Heart left ventricle (tissue), 16 donors: ENCODE measurements at places on chromosomes 4 and X.

GRCh38 chrX:39845233-39845632 lies 252.5 kb downstream of the BCOR start:
- no peaks in the 10 kb centered on the region for H3K36me3 ChIP-seq
- H3K27me3 ChIP-seq: no peaks in the 10 kb centered on the region
- H3K27ac ChIP-seq: no peak overlapping the region
- no peaks in the 10 kb centered on the region for H3K4me1 ChIP-seq

DNA sequence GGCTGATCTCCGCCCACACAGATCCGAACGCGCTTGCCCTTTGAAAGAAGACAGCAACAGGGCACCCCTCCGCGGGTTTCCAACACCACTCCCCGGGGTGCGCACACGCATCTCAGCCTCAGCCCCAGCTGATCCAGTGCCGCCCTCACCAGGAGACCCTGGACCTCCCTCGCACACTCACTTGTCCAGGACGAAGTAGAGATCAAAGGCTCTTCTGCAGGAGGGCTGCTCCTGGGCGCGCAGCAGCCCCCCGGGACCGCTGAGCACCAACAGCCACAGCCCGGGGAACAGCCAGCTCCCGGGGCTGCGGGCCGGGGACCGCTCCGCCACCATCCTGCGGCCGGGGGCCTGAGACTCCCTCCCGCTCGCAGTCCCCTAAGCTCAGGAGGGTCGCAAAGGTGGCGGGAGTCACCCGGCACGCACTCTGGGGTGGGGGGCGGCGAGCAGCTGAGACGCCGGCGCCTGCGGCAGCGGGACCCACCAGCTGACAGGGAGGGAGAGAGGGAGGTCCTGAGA lies 743 bp downstream of the ANTXR2 start:
- H3K36me3 ChIP-seq: no peaks in the 10 kb centered on the region
- H3K27ac ChIP-seq: peak overlapping the region; percentile 99
- H3K4me3 ChIP-seq: peak overlapping the region; percentile 94
- peak; percentile 66 for DNase-seq
- H3K4me1 ChIP-seq: peaks cover 30% of the 10 kb centered on the region
- H3K27me3 ChIP-seq: no peaks in the 10 kb centered on the region

DNA sequence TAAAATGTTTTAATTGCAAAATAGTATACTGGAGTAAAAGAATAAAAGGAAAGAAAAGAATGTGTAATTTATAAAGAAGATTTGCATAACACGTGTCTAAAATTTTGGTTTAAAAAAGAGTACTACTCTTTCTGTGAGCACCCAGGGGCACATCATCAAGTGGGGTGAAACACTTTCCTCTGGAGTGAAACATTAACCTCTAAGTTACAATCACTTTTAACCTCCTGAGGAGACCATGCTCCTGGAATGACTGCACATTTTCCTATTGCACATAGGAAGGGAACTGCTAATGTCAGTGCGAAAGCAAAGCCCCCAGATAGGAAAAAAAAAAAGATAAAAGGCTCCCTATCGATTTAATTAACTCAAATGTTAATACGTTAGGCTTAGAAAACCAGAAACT lies 13.3 kb downstream of the VEGFC start:
- no peaks in the 10 kb centered on the region for H3K27me3 ChIP-seq
- no peak for DNase-seq
- no peak overlapping the region for H3K27ac ChIP-seq
- H3K4me1 ChIP-seq: peaks cover 7% of the 10 kb centered on the region

DNA sequence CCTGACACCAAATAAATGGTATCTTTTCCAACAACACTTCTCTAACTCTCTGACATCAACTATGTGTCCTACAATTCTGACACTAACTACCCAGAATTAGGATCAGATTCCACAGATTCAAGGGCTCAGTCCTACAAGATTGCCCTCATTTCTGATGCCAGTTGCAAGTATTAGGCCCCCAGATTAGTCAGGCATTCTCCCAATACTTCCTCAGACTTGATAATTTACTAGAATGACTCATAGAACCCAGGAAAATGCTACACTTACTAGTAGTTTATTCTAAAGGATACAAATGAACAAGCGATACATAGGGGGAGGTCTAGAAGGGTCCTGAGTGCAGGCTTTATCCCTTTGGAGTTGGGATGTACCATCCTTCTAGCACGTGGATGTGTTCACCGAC lies 8.5 kb downstream of the TIGD2 start:
- no peak for DNase-seq
- no peak overlapping the region for H3K27ac ChIP-seq
- H3K4me1 ChIP-seq: no peaks in the 10 kb centered on the region
- H3K27me3 ChIP-seq: no peaks in the 10 kb centered on the region
- no peaks in the 10 kb centered on the region for H3K36me3 ChIP-seq
- H3K4me3 ChIP-seq: no peak overlapping the region

DNA sequence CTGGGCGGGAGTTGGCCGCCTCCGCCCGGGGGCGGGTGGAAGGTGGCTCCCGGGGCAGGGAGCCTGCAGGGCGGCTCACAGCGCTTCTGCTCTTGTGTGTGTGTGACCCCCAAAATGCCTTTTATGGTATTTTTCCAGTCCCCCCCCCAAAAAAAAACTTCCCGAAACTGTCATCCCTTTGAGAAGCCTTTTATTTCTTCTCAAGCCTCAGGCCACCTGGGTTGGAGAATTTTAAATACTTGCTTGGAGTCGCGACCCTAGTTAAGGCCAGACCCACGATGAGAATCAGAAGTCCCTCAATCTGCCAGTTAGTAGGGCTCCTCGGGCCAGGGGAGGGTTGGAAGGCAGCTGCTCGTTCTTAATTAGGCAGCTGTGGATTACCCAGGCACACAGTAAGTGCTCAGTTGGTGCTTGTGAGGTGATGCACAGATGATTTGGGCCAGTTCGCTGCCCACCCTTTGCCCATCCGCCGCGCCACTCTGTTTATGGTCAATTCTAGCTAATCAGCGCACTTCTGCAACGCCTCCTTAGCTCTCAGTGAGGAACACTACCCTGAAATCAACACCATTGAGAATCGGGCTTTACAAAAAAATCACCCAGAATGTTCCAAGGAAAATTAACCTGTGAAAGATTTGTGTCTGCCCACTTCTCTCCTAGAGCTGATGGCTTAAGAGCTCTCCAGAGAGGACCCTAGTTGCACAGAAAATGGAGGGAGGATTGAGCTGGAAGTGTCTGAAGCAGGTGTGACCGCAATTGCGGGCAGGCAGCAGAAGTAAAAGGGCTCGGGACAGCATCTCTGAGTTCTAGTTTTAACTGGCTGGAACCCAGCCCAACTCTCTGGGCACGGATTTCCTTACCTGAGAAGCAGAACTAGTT lies 648 bp upstream of the SCD5 start:
- H3K4me1 ChIP-seq: peaks cover 21% of the 10 kb centered on the region
- H3K27ac ChIP-seq: no peak overlapping the region
- H3K4me3 ChIP-seq: peak overlapping the region; percentile 79
- H3K27me3 ChIP-seq: peaks cover 12% of the 10 kb centered on the region

DNA sequence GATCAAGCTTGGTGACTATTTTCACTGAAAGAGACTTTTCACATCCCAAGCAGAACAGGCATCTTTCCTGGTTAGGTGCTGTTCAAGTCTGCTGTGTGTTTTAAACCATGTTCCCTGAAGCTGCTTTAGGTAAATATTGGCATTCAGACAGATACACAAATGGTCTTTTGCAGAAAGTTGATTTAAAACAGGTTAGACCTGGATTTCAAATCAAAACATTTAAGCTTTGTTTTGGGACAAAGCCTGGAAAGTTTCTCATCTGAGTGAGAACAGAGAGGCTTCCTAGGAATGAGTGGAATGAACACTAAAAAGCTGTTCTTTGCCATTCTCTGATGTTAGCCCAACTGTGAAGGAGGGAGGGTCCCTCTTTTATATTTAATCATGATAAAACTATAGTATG lies 10.1 kb downstream of the ANXA3 start:
- H3K27ac ChIP-seq: no peak overlapping the region
- no peak for DNase-seq
- peaks cover 15% of the 10 kb centered on the region for H3K4me1 ChIP-seq
- H3K36me3 ChIP-seq: no peaks in the 10 kb centered on the region
- H3K4me3 ChIP-seq: no peak overlapping the region

DNA sequence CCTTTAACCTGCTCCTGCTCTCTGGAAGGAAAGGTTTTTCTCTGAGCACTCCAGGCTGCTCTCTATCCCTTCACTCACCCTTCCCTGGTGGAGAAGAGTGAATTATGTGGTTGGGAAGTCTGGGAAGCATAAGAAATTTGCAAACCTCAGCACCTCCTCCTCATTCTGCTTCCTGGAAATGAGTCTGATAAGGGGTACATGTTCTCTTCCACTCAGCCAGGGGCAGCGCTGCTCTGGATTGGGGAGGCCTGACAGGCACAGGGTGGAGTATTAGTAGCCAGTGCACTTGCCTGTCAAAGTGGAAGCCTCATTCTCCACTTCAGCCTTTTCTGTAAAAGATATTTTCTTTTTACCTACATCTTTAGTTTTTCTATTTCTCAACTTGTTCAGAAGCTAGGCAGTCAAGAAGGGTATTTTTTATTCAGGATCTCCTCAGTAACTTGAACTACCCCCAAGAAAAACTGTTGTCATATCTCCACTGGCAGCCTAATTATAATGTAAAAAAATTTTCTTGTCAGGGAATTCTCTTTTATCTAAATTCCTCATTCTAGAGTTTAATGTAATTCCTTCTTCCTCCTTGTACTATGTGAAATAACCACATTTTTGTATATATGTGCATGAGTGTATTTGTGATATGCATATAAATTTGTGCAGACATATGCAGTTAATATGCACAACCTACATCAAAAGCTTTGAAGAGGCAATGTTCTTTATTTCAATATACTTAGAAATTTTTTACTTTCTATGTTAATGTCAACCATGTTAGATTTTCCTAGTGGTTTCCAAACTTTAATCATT lies 15.3 kb downstream of the ADAMTS3 start:
- no peaks in the 10 kb centered on the region for H3K36me3 ChIP-seq
- H3K4me1 ChIP-seq: no peaks in the 10 kb centered on the region
- no peak overlapping the region for H3K4me3 ChIP-seq
- H3K27me3 ChIP-seq: no peaks in the 10 kb centered on the region

GRCh38 chr4:106371161-106371560 lies 2.6 kb upstream of the GIMD1 start:
- DNase-seq: no peak
- no peak overlapping the region for H3K27ac ChIP-seq
- H3K27me3 ChIP-seq: peaks cover 4% of the 10 kb centered on the region
- H3K36me3 ChIP-seq: no peaks in the 10 kb centered on the region

DNA sequence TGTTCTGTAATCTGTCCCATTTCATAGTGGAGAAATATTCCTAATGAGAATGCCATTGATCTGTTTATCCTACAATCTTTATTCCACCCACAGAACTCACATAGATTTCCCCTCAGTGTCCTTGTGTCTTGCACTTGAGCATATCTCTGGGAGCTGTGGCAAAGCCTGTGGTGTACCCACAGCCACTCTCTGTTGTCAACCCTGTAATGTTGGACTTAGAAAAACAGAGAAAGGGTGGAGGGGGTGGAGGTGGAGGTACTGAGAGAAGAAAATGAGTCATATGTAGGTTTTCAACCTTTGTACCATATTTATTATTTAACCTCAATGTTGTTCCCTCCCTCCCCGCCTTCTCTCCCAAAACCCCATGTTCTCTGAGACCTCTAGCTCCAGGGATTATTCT lies 46.9 kb upstream of the TLL1 start:
- no peak for DNase-seq
- no peak overlapping the region for H3K4me3 ChIP-seq
- no peaks in the 10 kb centered on the region for H3K27me3 ChIP-seq

- no peaks in the 10 kb centered on the region for H3K36me3 ChIP-seq
- no peak for DNase-seq
- no peaks in the 10 kb centered on the region for H3K27me3 ChIP-seq
- no peaks in the 10 kb centered on the region for H3K4me1 ChIP-seq
- no peak overlapping the region for H3K4me3 ChIP-seq
These were observed 51.3 kb downstream of the RNF150 start for GRCh38 chr4:141081921-141082395.

DNA sequence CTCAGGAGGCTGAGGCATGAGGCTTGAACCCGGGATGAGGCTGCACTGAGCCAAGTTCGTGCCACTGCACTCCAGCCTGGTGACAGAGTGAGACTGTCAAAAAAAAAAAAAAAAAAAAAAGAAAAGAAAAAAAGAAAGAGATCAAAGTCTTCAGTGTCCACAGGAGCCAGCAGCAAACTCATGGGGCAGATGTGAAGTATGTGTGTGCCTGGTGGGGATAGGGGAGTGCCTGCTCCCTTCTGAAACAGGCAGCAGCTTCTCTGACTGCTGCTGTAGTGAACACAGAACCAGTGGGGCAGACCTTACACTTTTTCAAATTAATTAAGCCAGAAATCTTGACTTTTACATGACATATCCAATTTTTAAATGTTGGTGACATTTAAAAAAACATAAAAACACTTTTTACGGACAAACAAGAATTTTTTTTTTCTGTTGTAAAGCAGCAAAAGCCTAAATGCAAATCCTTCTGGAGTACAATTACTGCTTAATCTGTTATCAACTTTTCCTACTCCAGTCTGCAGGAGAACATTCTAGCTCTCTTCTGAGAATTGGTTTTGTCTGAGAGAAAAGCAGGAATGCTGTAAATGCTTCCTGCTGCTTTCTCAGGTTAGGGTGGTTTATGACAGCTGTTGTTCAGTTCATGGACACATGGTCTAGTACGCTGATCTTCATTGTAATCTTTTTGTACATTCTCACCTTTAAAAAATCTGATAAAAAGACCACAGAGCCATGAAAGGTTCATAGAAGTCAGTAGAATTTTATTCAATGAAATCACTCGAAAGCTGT lies 311.1 kb downstream of the CAMK2D start:
- peak overlapping the region; percentile 3 for H3K27ac ChIP-seq
- peaks cover 10% of the 10 kb centered on the region for H3K36me3 ChIP-seq
- no peak overlapping the region for H3K4me3 ChIP-seq
- peaks cover 63% of the 10 kb centered on the region for H3K4me1 ChIP-seq
- no peak for DNase-seq
- H3K27me3 ChIP-seq: no peaks in the 10 kb centered on the region

DNA sequence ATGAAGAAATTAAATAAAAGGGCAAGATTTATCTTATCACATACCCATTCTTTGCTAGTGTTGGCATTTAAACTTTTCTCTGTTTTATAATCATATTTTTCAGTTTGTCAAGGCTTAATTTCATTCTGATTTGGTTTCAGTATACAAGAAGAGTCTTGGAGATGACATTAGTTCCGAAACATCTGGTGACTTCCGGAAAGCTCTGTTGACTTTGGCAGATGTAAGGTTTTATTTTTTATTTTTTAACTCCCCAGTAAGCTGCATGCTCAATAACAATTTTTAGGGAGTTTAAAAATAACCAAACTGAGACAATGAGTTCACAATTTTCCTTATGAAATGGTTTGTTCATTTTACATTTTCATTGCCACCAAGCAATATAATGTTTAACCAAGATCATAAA lies 39.8 kb downstream of the ANXA3 start:
- H3K4me3 ChIP-seq: no peak overlapping the region
- peak overlapping the region; percentile 56 for H3K27ac ChIP-seq
- H3K36me3 ChIP-seq: peaks cover 8% of the 10 kb centered on the region
- no peak for DNase-seq

GRCh38 chr4:152408514-152409327 lies 127.2 kb downstream of the FBXW7 start:
- no peak for DNase-seq
- no peaks in the 10 kb centered on the region for H3K27me3 ChIP-seq
- no peak overlapping the region for H3K4me3 ChIP-seq
- H3K4me1 ChIP-seq: no peaks in the 10 kb centered on the region

- no peaks in the 10 kb centered on the region for H3K4me1 ChIP-seq
- H3K27me3 ChIP-seq: no peaks in the 10 kb centered on the region
- DNase-seq: no peak
- H3K4me3 ChIP-seq: no peak overlapping the region
These were observed 274.6 kb downstream of the NKX6-1 start for GRCh38 chr4:84224522-84224921.
